ENCODE measurements at places on chromosomes 5 and 9.

DNA sequence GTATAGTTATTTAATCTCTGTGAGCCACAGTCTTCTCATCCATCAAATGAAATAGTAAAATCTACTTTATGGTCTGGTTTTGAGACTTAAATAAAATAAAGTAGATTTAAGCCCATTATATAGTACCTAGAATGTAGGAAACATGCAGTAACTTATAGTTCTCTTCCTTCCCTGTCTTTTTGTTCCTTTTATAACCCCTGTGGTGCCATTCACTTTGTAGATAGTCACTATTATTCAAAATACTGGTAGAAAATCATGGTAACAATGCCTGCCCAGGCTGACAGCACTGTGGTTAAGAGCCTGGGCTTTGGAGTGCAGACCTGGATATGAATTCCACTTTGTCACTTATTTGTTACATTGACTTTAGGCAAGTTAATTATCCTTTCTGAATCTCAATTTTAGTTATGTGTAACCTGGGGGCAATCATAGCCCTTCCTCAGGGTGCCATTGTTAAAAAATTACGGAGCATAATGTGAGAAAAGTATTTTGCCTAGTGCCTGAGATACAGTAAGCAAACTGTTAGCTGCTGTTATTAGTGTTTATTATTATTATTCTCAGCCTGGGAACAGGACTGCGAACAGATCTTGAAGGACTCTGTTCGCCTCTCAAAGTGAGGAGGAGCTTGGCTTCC, 100.4 kb downstream of the RALGPS1 start:
- no peak for DNase-seq

DNA sequence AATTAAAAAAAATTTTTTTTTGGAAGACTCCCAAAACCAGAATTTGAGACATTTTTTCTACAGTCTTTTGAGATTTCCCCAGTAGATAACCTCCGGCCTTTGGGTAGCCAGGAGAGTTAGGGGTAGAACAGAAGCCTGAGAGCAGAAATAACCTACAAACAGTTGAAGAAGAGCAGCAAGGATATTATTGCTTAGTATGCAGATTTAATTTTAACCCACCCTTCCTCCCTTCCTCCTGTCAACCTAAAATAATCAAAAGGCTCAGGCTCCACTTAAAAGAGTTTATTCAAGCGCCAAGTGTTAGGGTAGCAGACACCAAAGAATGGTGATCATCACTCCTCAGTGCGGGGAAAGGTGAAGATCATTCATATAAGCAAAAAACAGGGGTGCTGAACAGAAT, 17.4 kb upstream of the FAM120A start:
- DNase-seq: no peak

DNA sequence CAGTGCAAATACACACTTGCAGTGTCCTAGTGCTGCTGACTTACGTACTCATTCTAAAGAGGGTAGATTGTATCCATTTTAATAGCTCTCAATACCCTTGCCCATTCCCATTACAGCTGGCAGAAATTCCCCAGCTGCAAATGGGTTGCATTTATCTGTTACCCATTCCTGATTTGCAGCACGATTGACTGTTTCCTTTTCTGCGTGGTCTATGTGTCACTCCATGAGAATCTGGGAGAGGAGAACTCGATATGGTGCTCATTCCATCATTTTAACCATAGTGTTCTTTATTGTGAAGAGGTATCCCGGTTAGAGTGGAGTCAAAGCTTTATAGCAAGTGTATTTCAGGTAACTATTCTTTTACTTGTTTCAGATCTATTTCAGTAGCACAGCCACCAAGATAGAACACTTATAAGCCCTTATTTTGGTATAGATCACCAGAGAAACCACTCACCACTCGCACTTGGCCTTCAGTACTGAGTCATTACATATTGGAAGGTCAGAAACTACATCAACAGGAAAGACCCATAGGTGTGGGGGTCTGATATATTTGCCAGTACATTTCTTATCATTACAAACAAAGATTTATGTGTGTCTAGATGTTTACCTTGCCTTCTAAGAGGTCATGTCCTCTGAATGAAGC, 139.5 kb downstream of the MUSK start:
- DNase-seq: no peak

DNA sequence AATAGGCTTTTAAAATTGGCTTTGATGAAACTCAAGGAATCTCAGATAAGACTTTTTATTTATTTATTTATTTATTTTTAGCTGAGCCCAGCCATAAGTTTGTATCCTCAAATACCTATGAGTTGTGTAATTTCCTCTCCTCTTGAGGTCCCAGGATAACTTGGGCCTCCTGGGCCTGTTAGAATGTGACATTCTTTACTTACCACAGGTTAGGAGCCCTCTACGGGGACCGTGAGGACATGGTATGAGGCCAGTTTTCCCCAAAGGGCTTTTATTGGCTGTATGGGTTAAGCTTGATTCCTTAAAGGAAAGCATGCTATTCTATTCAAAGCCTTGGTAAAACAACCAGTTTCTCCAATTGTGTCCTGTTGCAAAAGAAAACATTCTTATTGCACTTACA, 16.9 kb downstream of the SHISAL2B start:
- DNase-seq: no peak

DNA sequence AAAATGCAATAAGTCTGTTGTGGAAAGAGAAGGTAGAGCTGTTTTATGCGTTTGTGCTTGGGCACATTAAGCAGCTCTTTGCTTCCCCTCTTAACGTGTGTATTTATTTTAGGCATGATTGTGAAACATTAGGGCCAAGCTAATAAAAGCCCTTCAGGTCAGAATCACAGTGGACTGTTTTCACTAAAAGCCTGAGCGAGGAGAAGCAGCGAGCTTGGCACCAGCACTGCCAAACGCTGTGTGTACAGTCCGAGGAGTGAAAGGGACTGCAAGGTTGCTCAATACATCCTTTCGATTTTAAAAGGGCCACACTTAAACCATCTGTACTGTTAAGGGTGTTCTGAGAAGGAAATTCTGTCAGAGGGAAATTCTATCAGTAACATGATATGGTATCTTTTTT, 107.2 kb upstream of the CKMT2 start:
- DNase-seq: no peak

DNA sequence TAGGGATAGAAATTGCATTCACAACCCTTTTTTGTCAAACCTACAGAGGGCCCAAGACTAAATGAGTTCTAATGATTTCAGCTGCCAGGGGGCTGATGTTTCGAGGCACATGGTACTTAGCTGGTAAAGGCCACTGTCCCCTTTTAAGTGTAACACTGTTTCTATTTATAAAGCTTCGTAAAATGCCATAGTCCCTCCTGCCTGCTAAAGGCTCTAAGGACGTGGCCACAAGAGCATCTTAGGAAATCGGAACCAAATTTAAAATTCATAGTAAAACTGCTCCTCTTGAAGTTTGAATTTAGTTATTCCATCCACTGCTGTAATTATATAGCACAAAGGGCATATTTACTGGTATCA, 170.3 kb upstream of the WWC1 start:
- DNase-seq: no peak

DNA sequence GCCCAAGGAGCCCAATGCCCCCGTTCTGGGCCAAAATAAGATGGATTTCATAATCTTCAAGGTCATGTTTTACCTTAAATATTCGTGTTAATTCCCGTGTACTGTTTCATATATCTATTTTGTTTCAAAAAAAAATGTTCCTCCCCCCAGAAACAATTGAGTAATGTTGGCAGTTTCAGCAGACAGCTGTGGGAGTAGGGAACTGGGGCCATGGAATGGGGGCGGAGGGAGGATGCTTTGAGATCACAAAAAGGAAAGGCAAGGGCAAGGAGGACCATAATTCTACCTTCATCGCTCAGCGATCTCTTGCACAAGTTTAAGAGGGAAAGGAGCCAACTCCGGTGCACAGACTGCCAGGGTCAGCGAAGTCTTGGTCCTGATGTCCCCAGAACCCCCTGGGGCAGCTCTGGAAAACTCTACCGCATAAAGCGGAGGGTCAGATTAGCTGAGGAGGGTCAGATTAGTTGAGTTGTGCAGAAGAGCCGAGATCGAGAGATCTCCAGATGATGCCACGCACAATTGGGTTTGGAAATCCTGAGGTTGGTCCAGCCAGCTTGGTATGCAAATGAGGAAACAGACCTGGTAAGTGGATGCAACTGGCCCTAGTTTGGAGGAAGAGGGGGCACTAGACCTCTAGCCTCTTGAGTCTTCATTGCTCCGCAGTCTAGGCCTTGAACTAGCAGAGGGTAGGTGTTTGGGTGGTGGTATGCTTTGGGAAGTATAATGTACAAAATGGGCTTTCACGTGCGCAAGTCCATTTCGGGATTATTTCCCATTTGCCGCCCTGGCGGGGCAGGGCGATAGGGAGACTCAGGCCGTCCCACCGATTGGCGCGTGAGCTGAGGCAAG, 24.0 kb downstream of the CDKN2A start:
- no peak for DNase-seq

DNA sequence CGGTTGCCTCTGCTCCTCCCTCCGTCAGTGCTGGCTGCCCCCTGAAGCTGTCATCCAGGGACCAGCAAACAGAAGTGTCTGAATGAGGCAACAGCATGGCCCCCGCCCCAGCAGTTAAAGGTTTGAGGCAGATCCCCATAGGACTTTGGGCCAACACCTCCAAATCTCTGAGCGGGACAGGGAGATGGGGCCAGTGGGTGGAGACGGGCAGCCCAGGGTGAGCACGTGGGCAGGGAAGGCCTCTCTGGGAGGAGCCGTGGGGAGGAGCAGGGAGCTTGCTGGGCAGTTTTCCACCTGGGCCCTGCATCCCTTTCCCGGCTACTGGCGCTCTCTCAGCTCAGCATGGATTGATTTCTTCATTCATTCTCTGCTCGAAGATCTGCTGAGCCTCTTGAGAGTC, 39.1 kb upstream of the NOTCH1 start:
- no peak for DNase-seq

GRCh38 chr9:131776473-131776872, 36.6 kb upstream of the RAPGEF1 start:
- no peak for DNase-seq

DNA sequence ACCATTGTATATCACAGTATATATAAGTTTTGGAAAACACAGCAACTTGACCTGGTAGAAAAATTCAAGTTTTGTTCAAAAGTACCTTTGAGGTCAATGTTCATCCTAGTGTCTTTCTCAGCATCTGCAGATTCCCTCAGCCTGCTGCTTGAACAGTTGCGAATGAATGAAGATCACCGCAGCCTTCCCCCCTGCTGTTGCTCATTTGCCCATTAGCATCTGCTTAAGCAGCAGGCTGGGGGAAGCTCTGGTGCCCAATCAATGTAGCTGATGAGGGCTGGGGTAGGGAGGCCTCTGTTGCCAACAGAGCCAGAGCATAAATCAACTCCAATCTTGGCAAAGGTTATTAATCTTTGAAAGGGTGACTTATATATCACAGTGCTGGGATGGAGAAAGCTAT, 586.5 kb upstream of the PTPRD start:
- no peak for DNase-seq

DNA sequence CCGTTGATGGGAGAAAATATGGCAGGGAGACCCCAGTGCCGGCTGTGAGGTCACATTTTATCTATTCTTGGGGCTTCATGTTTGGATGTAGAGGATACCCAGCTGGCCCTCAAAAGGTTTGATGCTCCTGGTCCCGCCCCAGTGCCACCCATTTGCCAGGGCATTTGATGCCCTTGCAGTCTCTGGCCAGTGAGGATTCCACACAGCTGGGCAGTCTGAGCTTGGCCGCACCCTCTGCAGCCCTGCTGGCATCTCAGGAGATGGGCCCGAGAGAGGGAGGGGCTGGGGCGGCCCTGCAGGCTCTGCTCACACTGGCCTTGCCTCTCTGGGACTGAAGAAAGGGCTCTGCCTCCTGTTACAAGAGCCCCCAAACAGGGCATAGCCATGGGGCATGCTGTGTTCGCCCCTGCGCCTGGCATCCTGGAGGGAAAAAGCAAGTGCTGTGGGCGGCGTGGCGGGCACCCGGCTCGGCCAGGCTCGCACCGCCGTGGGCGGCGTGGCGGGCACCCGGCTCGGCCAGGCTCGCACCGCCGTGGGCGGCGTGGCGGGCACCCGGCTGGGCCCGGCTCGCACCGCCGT, 27.6 kb downstream of the ADAMTSL2 start:
- no peak for DNase-seq

DNA sequence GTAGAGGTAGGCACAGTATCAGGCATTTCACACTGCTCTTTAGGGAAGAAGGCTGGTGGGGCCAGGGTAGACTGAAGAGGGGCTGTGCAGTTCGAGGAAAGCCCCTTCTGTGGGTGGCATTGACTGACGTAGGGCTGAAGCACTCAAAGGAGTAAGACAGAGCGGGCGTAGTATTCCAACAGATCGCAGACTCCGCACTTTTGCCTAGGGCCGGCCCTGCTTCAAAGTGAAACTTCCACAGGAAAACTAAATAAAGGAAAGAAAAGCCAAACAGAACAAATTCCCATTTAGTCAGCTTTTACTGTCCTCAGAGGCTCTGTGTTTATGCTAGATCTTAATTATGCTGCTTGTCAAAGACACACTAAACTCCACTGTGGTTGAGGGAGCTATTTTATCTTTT, 493.0 kb upstream of the WWC1 start:
- no peak for DNase-seq

DNA sequence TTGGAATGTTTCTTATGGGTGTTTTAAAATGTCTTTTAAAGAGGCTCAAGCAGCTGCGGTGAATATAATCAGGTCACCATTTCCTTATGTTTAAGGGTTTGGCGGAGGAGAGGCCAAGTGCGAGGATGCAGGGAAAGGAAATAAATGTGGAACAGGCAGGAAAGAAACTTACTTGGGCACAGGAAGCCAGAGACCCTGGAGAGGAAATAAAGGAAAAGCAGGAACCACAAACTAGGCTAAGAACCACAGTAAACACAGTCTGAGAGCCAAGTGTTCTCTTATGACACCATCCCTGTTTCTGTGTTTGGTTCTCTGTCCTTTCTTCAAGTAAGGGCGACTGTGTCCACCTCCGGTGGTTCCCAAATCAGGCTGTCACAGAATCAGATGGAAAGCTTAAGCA, 166.5 kb downstream of the C9orf152 start:
- no peak for DNase-seq

DNA sequence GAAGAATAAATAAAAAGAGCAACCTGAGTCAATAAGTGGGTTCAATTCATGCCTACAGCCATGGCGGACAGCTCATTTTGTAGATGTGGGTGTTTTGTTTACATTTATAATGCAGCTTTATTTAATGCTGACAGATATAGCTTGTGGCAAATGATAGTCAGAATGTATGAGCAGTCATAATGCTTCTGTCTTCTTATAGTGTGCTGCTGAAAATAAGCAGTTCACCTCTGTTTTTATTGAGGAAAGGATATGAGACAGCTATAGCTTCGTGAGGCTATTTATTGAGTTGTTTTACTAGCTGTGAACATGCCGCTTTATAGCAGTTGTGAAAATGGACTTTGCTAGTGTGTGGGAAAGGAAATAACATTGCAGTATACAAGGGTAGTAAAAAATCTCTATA, 147.4 kb downstream of the PBX3 start:
- DNase-seq: no peak

- DNase-seq: no peak
Measured at GRCh38 chr5:133482028-133482427, 130.3 kb downstream of the FSTL4 start.

GRCh38 chr9:128244837-128245231, 31.0 kb downstream of the GOLGA2 start:
- no peak for DNase-seq

- no peak for DNase-seq
Measured at GRCh38 chr9:131402738-131403492, 9.0 kb downstream of the PRRC2B start.

All from stimulated activated CD8-positive, alpha-beta memory T cell treated with anti-CD3 and anti-CD28 coated beads, Interleukin-2, amount 100 ng/mL, for 1 hour (primary cell).